ENCODE measurements at places on chromosomes 2 and 18. TPM values are rescaled to one million over a fixed set of nuclear protein-coding genes. Genes with fewer than 3 reads are reported as not detected.

Gene ALKAL2
- not detected for total RNA-seq

Gene RPRM
- total RNA-seq, result not detected

Gene LAMA3
- total RNA-seq, result 46.0 TPM

Gene UPP2
- total RNA-seq, result not detected

Gene COL5A2
- total RNA-seq, result 15.7 TPM

Gene INHBB
- total RNA-seq, result 1.2 TPM

Gene RGPD8
- 4.2 TPM for total RNA-seq

Gene REG1B
- not detected for total RNA-seq

Gene TRIM43B
- total RNA-seq, result not detected

Gene CPLX4
- total RNA-seq, result not detected

Gene SPC25
- 2.2 TPM for total RNA-seq

Gene TLX2
- total RNA-seq, result not detected

Gene PLCD4
- 7.1 TPM for total RNA-seq

Gene CYTIP
- total RNA-seq, result 4.0 TPM

Gene SIGLEC15
- total RNA-seq, result not detected

Gene CD8B2
- total RNA-seq, result not detected

Gene ADCYAP1
- not detected for total RNA-seq

Gene FOXD4L1
- 0.19 TPM for total RNA-seq

Gene CTAGE1
- total RNA-seq, result not detected

Gene TMEM17
- total RNA-seq, result 2.6 TPM

Gene CHST9
- total RNA-seq, result 0.68 TPM

Gene STARD6
- not detected for total RNA-seq

Gene RGPD3
- 0.19 TPM for total RNA-seq

Gene SLC16A14
- total RNA-seq, result 1.9 TPM

Gene CHRND
- not detected for total RNA-seq
